Dermis microvascular lymphatic vessel endothelial cell (primary cell): ENCODE measurements at places on chromosomes 7 and 10. TPM values are rescaled to one million over a fixed set of nuclear protein-coding genes. Genes with fewer than 3 reads are reported as not detected.

IDI2 gene
- total RNA-seq, result not detected in 2 replicates

GPAM gene
- total RNA-seq, result 6.5 and 6.6 TPM in 2 replicates

GRCh38 chr10:76675951-76676587 is 961.5 kb downstream of the KCNMA1 start:
- DNase-seq, result no peak

CUBN gene
- total RNA-seq, result 6.7 and 10.7 TPM in 2 replicates

GHRHR gene
- total RNA-seq, result not detected in 2 replicates

GRCh38 chr7:34838329-34838728 is 180.3 kb downstream of the NPSR1 start:
- DNase-seq, result peak; percentile 46

- peak; percentile 12 for DNase-seq
Measured at GRCh38 chr7:108348913-108349312, 107.3 kb downstream of the NRCAM start.

HOXA10 gene
- 0.90 and 2.3 TPM in 2 replicates for total RNA-seq

AKR1B1 gene
- 34.4 and 48.3 TPM in 2 replicates for total RNA-seq

DNA sequence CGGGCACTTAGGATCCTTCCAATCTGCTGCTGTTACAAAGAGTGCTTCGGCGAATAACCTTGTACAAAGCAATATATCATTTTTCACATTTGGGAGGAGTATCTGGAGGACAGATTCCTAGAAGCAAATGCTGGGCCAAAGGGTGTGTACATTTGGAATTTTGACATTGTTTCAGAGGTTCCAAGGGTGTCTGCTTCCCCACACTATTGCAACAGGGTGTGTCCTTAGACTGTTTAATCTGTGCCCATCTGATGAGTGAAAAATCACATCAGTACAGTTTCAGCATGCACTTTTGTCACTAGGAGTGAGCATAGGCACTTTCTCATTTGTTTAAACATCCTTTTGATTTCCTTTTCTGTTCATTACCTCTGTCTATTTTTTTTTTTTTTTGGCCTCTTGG is 8.6 kb upstream of the ELFN1 start:
- DNase-seq, result no peak

WEE2 gene
- under 0.01 and 0.13 TPM in 2 replicates for total RNA-seq

C10orf67 gene
- total RNA-seq, result not detected in 2 replicates

URGCP gene
- total RNA-seq, result 19.6 and 24.7 TPM in 2 replicates

GRCh38 chr7:13262929-13263530 is 575.6 kb downstream of the ARL4A start:
- peak; percentile 54 for DNase-seq

GRCh38 chr10:123890756-123891143 is 857 bp downstream of the CPXM2 start:
- DNase-seq, result no peak

USP54 gene
- 5.2 and 5.8 TPM in 2 replicates for total RNA-seq

- no peak for DNase-seq
Measured at GRCh38 chr7:5439572-5440496, 16.2 kb upstream of the TNRC18 start.

GRCh38 chr7:97578225-97578624 is 153.7 kb upstream of the TAC1 start:
- no peak for DNase-seq

CFAP70 gene
- 0.13 and 0.26 TPM in 2 replicates for total RNA-seq

- no peak for DNase-seq
Measured at GRCh38 chr7:149175150-149175549, 20.2 kb upstream of the ZNF282 start.

CALML3 gene
- total RNA-seq, result not detected in 2 replicates

KLLN gene
- total RNA-seq, result 0.13 and 0.26 TPM in 2 replicates

NEURL1 gene
- total RNA-seq, result under 0.01 TPM in 2 replicates

- DNase-seq, result peak; percentile 14
Measured at GRCh38 chr7:93374345-93374940, 142.3 kb downstream of the VPS50 start.

DNA sequence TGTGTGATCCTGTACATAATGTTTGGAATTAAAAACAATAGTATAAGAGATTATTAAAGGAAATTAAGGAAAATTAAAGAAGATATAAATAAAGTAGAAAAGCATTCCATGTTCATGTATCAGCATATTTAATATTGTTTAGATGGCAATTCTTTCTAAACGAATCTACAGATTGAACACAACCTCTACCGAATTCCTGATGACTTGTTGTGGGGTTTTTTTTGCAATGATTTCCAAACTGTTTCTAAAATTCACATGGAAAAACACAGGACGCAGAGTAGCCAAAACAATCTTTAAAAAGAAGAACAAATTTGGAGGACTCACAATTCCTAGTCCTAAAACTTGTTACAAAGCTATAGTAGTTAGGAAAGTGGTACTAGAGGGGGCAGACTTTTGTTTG is 573.4 kb upstream of the IGFBP3 start:
- no peak for DNase-seq

DNA sequence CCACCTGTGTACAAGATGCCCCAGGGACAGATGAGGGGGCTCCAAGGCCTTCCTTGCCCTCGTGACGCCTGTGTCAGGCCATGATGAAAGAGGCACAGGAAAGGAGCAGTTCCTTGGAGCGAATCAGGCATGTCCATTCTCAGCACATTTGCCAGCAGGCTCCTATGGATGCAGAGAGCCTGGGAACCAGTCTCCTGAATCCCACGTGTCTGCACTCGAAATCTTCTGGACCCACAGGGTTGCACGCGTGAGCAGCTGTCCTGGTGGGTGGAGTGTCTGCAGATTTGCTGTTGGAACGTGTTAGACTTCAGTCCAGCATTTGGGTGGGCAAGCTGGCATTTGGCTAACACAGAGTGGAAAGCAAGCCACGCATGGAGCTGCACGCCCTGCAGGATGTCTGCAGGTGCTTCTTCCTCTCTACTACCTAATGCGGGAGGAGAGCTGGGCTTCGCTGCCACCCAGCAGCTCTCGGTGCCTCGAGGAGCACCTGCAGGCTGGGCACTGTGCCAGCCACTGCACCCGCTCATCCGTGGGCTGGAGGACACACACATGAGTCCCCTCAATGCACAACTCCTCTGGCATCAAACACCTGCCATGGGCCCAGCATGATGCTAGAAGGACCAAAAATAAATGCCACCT is 140.7 kb downstream of the PAXIP1 start:
- DNase-seq, result no peak

SUN1 gene
- total RNA-seq, result 132 and 134 TPM in 2 replicates

- DNase-seq, result no peak
Measured at GRCh38 chr10:33734393-33735155, 400.1 kb upstream of the NRP1 start.

NEUROG3 gene
- total RNA-seq, result not detected in 2 replicates

GRCh38 chr7:33444511-33444910 is 315.1 kb downstream of the BBS9 start:
- DNase-seq, result no peak

SPOCK2 gene
- total RNA-seq, result 1.9 and 6.2 TPM in 2 replicates

DNA sequence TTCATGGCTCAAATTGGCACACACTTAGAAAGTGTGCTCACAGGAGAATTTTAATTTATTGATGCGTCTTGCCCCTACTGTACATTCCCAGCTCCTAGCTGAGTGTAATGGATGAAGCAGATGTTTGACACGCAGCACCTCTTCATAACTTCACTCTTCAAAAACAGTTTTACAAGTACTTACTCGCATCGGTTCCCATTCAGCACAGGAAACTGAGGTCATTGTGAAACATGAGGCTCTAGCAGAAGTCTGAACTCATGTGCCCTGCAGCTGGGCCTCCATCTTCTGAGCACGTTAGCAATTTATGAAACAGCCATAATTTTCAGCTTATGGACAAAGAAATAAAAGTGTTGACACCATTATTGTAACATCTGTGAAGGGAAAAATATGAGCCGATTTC is 558.9 kb upstream of the MGMT start:
- DNase-seq, result no peak

DNA sequence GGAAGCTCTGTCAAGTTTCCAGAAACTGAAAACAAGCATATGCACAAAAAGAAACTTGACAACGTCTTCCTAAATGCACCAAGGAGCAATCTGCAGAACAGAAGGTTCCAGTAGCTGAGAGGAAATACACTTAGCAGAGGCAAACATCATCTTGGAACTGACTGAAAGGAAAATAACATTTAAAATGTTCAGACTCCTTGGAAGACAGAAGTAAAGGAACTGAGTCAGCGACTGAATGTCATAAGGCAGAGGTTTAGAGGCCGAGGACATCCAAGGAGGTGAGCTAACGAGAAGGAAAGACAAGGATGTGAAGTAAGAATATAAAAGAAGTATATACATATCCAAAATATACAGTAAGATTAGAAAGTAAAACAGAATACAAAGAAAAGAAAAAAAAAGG is 24.1 kb downstream of the SEMA3D start:
- peak; percentile 54 for DNase-seq

- DNase-seq, result no peak
Measured at GRCh38 chr7:140902303-140902953, 22.3 kb downstream of the BRAF start.

GRCh38 chr10:13276749-13277365 is 23.0 kb downstream of the PHYH start:
- peak; percentile 11 for DNase-seq

DNA sequence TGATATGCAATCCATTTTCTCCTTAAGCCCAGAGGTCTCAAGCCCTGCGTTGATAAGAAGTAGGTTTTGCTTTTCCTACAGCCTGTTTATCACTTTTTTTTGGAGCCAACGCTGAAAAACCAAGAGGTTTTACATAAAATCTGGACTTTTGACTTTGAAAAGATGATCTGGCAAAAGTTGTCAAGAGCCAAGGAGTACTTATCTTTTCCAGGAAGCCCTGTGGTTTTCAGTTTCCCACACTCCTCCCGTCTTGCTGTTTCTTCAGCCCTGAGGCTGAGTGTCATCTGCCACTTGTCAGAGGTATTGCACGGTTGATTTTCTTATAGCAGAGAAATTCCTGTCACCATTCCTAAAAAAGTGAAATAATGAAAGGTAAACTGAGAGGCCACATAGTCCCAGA is 108.7 kb downstream of the TYW1 start:
- no peak for DNase-seq

PILRA gene
- 0.13 TPM in 1 of 2 replicates, not detected in the other for total RNA-seq

TSPAN12 gene
- total RNA-seq, result 43.6 and 89.3 TPM in 2 replicates

GRCh38 chr7:117155694-117156093 is 167.2 kb downstream of the WNT2 start:
- no peak for DNase-seq

DNA sequence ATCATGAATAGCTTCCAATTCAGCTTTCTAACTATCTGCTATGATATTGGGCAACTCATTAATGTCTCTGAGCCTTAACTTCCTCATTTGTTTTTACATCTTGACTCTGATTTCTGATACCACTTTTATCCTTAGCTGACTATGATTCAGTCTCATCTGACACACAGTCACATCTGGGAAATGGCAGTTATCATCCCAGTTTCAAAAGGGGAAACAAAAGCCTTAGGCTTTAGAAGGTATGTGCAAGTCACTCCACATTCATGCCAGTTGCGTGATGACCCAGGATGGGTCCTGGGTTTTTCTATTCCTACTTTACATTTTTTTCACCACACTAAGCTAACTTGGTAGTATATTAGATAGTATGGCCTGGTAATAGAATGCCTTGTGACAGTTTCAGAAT is 12.7 kb downstream of the SCIN start:
- DNase-seq, result no peak

WNT16 gene
- total RNA-seq, result not detected in 2 replicates

DNA sequence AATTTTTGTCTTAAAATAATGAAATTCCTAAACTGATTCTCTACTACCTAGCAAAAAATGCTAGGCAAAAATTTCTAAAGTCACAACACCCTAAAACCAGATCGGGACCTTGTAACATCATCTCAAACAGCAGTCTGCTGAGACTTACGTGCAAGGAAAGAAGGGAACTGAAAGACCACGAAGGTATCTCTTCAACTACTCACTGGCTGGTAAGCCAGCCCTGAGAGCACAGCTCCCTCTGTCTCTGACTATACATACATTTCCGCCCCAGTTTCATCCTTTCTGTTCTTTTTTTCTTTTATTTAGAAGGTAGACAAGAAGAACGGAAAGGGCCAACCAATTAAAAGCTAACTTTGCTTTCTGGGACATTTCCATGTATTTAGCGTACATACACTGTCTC is 15.6 kb downstream of the SORCS1 start:
- DNase-seq, result no peak

MMD2 gene
- not detected in 2 replicates for total RNA-seq

DNA sequence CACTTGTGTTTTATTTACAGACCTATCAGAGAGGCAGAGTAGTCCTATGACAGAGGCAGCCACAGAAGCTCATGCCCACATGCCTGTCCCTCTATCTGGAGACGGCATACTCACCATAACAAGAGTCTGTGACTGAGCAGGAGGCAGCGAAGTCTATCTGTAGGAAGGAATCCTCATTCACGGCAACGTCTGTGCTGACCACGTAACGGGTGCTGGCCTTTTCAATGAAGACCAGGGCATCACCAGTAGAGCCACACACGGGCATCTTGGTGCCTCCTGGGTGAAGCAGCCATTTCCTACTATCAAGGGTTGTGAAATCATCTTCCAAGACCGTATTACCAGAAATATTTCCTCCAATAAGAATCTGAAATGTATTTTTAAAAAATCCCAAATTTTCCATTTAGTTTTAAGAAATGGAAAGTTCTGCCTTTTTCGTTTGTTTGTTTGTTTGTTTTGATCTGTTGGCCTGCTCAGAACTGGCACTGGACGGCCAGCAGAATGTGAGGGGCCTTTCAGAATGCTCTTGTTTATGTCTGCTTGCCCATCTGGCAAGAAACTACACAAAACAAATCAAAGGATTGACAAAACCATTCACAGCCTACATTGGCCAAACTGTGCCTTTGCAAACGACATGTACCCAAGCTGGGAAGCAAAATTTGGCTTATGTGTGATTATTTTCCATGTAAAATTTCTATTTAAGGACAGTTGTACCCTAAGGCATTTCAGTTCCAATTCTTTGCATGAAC is 93.1 kb upstream of the SLC26A5 start:
- DNase-seq, result no peak

BNIP3 gene
- 25.3 and 32.9 TPM in 2 replicates for total RNA-seq

DNA sequence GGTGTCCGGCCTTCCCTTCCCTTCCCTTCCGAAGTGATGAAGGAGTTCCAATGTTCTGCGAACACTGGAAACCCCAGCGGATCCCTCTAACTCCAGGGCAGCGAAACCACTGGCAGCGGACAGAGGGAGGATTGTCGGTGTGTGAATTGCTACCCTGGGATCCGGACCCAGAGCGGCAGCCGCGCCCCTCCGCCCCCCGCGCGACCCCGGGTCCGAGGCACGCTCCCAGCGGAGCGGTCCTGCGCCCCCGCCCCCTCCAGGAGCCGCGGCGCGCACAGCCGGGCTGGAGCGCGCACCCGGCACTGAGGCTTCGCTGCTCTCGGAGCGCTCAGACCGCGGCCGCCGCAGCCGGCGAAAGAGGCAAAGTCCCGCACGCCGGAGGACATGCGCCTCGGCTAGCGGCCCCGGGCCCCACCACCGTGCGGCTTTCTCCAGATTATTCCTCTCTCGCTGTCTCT is at the start of gene PTPRZ1:
TSS of gene PTPRZ1 (plus strand) at position 331 of the 458 bp plus-strand sequence. CDS start 339 bp downstream, outside the sequence.
- DNase-seq, result no peak

NODAL gene
- total RNA-seq, result not detected in 2 replicates

- DNase-seq, result peak; percentile 13
Measured at GRCh38 chr7:17907014-17907413, 33.3 kb downstream of the SNX13 start.

GRCh38 chr10:86061278-86062197 is 305.1 kb downstream of the GRID1 start:
- no peak for DNase-seq
